HT1080 (cell line): ENCODE measurements at places on chromosomes 2 and 18. TPM values are rescaled to one million over a fixed set of nuclear protein-coding genes. Genes with fewer than 3 reads are reported as not detected.

- peak; percentile 51 for DNase-seq
Measured at GRCh38 chr2:54047091-54047490, 68.3 kb upstream of the ACYP2 start.

GRCh38 chr2:98952966-98953365 is 16.9 kb upstream of the CRACDL start:
- DNase-seq = no peak

- no peak for DNase-seq
Measured at GRCh38 chr2:73104933-73105332, 7.8 kb downstream of the RAB11FIP5 start.

- DNase-seq = peak; percentile 59
Measured at GRCh38 chr2:63189026-63189425, 138.4 kb downstream of the OTX1 start.

- DNase-seq = no peak
Measured at GRCh38 chr2:65316072-65316471, 88.4 kb downstream of the ACTR2 start.

ARHGAP15 gene
- total RNA-seq = 0.13 TPM in 1 of 2 replicates, not detected in the other

ALPP gene
- total RNA-seq = not detected in 2 replicates
